ENCODE measurements at places on chromosomes 5 and 9.

DNA sequence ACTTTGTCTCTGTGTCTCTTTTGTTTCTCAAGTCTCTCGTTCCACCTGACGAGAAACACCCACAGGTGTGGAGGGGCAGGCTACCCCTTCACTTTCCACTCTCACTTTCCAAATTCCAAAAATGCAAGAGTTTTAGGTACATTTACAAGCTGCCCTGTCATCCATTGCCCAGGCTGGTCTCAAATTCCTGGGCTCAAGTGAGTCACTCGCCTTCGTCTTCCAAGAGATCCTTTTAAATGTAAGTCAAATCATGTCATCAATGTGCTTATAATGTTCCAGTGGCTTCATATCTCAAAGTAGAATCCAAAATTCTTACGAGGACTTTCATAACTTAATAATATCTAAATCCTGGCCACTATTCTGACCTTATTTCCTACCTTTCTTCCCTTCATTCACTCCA, 20.4 kb upstream of the UGCG start:
- DNase-seq = no peak

- DNase-seq = no peak
Measured at GRCh38 chr9:123345567-123345955, 10.4 kb upstream of the CRB2 start.

DNA sequence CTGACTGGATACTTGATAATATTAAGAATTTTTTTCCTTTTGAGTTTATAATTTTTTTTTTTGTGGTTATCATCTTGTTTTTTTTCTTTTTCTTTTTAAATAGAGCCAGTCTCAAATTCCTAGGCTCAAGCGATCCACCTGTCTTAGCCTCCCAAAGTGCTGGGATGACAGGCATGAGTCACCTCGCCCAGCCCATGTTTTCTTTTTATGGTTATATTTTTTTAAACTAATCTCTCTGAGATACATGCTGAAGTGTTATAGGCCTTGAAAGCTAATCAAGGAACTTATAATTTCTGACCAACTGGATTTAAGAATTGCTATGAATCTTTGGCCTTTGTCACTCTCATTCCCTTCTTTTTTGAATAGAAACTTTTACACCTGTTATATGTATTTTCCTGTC, 6.8 kb upstream of the AMACR start:
- DNase-seq = no peak

GRCh38 chr9:125839317-125839716, 92.1 kb downstream of the PBX3 start:
- DNase-seq = no peak

DNA sequence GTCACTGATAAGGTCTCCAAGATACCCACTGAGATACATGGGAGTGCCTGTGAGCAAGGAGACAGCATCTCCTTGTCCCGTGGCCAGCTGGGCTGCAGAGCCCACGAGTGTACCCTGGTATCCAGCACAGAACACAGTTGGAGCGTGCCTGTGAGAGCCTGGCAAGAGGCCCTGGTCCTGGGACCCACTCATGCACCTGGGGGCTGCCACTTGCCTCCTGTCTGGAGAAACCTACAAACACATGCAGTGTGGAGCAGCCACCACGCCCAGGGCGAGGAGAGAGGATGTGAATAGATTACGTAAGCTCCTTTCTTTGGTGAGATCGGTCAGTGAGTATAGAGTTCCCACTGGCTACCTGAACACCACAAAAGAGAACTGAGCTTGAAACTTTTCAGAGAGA, 88.3 kb downstream of the CTNND2 start:
- DNase-seq = no peak

GRCh38 chr5:119078071-119078846, 7.4 kb downstream of the DMXL1 start:
- DNase-seq = no peak

DNA sequence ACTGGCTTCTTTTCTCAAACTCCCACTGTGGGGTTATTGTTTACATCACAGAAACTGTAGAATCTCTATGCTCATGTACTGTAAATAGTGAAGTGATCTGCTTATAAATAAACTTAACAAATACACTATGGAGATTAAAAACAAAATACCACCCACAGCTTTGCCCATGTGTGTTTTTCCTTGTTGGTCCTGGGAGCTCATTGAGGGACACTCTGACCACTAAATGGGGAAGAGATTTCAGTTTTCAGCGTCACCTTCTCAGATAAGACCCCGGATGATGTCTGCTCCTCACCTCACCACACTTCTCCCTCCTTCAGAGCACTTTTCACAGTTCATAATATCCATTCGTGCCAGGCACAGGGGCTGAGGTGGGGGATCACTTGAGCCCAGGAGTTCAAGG, 89.7 kb downstream of the PDE6A start:
- DNase-seq = no peak

GRCh38 chr5:92652756-92653155, 928.3 kb downstream of the NR2F1-AS1 start:
- DNase-seq = no peak

DNA sequence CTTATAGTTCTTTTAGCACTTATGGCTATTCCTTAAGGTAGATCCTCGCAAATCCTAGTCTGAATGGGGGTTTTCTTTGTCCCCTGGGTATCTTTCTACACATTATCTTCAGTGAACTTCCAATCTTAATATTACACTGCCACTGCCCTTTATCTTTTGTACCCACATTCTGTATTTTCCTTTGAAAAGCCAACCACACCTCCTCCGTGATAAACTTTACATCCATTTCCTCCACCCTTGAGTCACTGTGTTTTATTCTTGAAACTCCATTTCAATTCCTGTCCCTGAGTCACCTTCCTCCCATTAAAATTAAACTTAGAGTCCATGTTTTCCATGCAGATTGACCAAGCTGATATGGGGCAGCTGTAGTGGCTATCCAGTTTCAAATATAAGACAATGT, 43.2 kb upstream of the RICTOR start:
- DNase-seq = no peak

GRCh38 chr5:136192526-136193321, at the start of gene SMIM32:
TSS of gene SMIM32 (minus strand) at chr5:136193162. CDS start at chr5:136192524, 638 bp downstream.
- no peak for DNase-seq

- DNase-seq = no peak
Measured at GRCh38 chr5:158565017-158565789, 534.5 kb downstream of the EBF1 start.

GRCh38 chr5:31898036-31898632, 259.2 kb downstream of the PDZD2 start:
- no peak for DNase-seq

GRCh38 chr5:151083081-151083676, 2.3 kb upstream of the TNIP1 start:
- DNase-seq = peak; percentile 80

DNA sequence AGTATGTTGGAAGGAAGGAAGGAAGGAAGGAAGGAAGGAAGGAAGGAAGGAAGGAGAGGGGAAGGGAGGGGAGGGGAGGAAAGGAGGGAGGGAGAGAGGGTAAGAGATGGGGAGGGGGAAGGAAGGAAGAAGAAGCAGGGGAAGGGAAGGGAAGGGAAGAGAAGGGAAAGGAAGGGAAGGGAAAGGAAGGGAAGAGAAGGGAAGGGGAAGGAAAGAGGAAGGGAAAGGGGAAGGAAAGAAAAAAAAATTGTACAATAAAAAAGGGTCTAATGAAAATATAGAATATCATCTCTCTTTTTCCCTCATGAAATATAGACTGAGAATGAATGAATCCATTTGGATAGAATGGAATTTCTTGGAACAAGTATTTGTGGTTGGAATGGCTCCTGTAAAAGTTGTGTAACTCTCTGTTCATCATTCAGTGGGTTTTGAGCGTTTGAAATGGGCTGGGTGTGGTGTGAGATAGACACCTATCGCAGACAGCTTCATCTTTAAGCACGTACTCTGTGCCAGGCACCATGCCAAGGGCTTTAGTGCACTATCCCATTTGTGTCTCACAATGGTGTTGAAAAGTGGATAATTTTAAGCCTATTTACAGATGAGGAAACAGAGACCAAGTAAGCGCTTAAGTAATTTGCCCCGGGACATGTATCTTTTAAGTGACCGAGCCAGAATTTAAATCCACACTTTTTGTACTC, 11.6 kb upstream of the PAPPA start:
- DNase-seq = no peak

DNA sequence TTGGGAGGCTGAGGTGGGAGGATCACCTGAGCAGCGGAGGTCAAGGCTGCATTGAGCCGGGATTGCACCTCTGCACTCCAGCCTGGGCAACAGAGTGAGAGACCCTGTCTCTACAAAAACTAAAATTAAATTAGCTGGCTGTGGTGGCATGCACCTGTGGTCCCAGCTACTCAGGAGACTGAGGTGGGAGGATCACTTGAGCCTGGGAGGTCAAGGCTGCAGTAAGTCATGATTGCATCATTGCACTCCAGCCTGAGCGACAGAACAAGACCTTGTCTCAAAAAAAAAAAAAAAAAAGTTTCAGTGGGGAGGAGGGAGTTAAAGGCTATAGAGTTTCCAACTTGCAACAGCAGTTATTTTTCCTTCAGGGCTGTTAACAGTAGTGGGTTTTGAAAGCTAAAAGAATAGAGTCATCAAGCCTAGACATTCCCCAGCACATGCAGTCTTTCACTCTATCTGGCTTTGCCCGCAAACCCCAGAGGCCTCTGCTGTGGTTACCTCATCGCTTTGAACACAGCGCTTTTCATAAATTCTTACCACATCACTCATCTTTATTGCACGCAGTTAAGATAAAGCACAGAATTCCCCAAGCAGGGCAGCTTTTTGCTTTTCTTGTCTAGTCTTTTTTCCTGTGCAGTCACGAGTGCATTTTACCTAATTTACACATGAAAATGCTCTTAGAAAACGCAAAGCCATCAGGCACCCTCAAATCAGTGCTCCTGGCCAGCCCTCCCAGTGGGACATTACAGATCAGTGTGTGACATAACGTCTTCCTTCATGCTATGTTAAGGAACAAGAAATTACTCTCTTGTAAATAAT, 8.7 kb upstream of the SLC2A8 start:
- DNase-seq = peak; percentile 89

GRCh38 chr5:114250536-114250935, 111.3 kb upstream of the KCNN2 start:
- no peak for DNase-seq

- DNase-seq = no peak
Measured at GRCh38 chr5:150245111-150245789, 44.3 kb downstream of the CAMK2A start.

DNA sequence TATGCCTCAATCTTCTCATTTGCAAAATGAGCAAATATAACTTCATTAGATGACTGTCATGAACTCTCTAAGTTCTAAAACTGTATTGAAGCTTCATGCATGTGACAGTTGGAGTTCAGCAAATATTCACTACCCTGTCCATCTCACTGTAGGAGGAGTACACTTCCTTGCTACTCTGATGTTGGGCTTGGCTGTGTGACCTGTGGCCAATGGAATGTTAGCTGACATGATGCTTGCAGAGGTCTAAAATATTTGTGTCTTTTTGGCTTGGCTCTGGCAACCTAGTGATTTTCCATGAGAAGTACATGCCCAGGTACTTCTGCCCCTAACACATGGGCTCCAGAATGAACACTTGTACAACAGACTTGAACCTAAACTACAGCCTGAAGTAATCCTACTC, 203.1 kb upstream of the ANKH start:
- DNase-seq = no peak

DNA sequence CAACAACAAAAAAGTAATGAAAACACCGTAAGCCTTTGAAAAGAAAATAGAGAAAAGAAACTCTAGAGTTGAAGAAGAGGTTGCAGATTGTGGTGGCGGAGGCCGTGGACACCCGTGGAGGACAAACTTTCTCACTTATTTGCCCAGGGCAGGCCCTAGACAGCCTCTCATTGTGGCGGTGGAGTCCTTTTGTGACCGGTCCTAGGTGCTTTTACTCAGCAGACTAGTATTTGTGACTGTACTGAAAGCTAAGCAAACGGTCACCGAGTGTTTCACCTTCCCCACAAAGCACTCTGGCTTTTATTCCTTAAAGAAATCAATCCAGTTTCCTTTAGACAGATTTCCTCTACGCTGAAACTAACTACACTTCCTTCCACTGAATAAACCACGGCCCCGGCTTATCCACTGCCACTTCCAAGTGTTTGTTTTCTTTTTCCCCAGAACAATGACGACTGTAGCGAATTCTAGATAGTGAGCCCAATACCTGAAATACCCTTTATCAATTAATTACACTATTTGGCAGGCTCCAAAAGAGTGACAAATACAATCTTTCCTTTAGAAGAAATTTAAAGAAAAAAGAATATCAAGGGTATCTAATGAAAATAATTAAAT, 210.2 kb upstream of the TARS1 start:
- DNase-seq = no peak

DNA sequence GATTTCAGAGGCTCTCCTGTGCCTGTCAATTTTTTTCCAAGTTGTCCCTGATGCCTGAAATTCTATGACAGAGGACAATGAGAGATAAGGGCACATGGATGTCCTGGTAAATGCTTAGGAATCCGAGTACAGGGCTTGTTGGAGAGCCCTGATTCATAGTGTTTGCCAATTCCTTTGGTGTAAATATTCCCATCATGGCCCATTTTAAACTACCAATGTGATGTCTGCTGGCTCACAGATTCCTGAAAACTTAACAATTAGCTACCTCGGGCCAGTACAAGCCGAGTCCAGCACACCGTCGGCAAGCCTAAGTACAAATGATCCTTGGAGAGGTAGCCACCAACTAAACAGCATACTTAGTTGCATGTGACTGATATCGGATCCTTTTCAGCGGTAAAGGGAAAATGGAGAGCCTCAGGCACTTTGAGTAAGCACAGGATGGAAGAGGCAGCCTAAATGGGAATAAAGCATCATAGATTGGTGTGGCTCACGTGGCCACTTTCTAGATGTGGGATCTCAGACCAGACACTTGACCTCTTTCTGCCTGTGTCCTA, 3.6 kb downstream of the ITK start:
- no peak for DNase-seq

DNA sequence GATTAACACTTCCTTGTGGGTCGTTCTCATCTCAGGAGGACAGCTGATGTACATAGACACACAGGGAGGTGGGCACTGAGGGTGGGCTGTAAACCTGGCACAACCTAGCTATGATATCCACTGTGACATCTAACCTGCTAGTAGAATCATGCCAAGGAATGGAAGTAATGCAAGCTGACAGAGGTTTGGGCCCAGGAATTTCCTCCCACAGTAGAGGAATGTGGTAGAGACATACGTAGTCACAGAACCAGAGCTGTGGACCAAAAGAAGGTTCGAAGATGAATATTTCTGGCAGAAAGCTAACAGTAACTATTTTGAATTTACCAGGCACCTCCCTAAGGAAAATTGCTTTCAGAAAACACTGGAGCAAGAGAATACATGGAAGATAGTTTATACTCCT, 15.2 kb upstream of the DNAJC25 start:
- DNase-seq = no peak

- DNase-seq = peak; percentile 79
Measured at GRCh38 chr5:150001660-150002486, 1.3 kb downstream of the HMGXB3 start.

- no peak for DNase-seq
Measured at GRCh38 chr9:136722969-136723356, 10.6 kb downstream of the DIPK1B start.

Measured in CD4-positive, alpha-beta T cell treated with Interleukin-10 for 1 hour (primary cell).